ENCODE measurements at places on chromosomes 2 and 18.

DNA sequence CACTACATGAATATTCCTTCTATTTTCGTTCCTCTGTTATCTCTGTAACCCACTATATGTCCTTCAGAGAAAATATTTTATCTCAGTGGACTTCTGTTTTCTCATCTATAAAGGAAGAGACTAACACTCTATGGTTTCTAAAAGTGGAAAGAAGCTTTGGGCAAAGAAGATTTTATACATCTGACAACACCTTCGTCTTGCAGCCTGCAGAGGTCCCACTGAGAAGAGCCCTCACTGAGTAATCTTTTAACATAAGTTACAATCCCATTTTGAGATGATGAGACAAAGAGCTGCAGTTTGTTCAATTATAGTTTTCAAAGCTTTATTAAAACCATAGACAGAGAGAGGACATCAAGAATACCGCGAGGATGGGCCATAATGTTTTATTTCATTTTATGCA, 28.7 kb downstream of the XIRP2 start:
- DNase-seq: no peak

GRCh38 chr18:51255693-51256092, 58.2 kb upstream of the MEX3C start:
- DNase-seq: no peak

GRCh38 chr2:112061299-112061698, 6.2 kb downstream of the TMEM87B start:
- DNase-seq: no peak

- no peak for DNase-seq
Observed at GRCh38 chr2:177284531-177284930, 20.0 kb upstream of the NFE2L2 start.

DNA sequence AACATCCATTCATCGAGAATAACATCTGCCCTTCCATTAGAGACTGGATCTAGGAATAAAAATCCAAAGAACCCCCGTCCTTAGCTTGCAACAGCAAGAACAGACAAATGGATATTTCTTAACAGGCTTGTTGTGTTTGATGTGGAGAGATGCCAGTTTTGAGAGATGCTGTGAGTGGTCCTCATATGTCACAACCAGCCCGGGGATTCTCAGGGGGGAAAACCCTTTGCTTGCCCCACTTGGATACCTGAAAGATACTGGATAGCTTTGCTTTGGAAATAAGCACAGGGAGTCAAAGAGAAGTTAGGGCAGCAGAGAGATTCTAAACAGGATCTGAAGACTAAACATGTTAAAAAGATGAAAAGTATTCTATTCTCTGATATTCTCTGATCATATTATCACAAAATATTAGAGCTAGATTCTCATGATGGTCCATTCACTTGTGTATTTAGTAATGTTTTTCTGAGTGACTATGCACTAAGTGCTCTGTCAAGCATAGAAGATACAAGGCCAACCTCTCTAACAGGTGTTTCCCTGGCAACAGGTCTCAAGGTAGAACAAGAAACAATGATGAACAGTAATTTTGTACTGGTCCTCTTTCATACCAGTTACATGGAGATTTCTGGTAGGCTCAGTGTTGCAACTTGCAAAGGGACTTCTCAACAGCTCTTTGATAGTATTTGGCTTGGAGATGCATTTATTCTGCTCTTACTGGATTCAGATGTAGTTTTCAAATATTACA, 348.2 kb downstream of the MYCN start:
- no peak for DNase-seq

GRCh38 chr2:75500633-75501032, 60.1 kb downstream of the EVA1A start:
- DNase-seq: peak; percentile 67

DNA sequence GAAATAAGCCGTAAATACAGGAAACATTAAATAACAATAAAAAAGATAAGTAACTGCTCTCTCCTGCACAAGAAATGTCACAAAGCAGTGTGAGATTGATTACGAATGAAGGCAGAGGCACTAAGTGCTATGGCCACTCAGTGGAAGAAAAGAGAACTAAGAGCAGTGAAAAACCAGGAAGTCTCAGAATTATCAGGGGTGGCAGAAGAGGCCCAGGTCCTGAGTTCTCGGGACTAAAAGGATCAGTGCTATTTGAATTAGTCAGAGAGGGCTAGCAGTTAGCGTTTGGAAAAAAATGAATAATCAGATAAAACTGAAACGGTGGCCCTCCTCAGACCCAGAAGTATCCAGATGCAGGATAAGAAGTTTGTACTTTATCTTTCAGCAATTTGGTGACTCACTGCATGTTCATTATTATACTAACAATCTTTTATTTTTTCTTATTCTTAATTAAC, 367.1 kb downstream of the ZEB2 start:
- DNase-seq: peak; percentile 72

DNA sequence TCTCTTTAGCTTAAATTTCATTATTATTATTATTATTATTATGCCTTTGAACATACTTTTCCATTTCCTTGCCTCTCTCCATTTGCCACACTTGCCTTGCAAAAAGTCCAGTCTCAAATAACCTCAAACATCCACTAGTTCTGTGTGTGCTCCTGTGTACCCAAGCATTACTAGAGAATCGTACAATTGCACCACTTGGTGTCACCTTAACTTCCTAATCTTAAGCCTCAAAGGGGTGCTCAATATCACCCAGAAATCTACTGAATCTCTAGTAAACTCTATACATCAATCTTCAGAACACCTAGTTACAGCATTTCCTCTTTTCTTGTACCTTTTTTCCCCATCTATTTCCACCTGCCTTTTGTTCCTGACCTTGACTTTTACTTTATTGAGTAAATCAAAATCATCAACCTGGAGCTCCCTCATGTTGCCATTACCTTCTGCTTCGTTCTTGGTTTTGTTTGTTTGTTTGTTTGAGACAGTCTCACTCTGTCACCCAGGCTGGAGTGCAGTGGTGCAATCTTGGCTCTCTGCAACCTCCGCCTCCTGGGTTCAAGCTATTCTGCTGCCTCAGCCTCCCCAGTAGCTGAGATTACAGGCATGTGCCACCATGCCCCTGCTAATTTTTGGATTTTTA, 12.5 kb upstream of the SOS1 start:
- no peak for DNase-seq

GRCh38 chr2:149634103-149634502, 46.5 kb upstream of the MMADHC start:
- DNase-seq: no peak

GRCh38 chr2:122083256-122084048, 328.0 kb downstream of the TSN start:
- DNase-seq: no peak
